Astrocyte (in vitro differentiated cells and primary cell): ENCODE measurements at places on chromosomes 16 and 17.
A peak's percentile ranks its signal among the peaks of the same experiment; 100 is the strongest.

DNA sequence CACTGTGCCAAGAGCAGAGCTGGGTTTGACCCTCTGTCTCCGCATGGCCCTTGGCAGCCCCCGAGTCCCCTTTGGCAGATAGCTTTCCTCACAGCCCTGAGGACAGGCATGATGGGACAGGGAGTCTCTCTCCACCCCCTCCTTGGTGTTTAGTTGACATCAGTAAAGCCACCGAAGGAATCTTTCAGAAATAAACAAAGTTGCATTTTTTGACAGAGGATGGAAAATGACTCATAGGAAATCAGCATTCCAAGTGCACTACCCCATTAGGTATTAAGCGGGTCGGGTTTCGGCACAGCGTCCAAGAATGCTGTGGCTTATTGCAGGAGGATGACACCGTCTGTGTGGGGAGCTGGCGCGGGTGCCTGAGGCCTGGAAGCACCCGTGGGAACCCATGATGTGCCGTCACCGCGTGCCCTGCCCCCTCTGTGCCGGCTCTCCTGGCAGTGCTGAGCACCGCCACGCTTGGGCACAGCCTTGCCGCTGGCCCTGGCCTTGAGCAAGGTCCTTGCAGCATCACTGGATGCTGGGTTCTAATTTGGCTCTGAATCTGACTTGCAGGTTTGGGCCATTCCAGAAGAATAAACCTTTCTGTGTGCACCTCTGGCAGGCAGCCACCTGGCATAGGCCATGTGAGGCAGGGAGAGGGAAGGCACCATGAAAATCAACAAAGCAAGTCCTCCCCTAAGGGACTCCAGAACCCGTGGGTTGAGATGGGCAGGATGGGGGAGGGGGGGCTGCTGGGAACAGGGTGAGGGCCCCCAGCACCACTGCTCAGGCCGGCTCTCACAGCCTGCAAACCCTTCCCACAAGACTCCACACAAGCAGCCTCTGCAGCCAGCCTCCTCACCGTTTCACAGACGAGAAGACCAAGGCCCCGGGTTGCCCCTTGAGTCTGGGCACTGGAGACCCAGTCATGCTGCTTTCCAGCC lies 50.5 kb upstream of the ZNF469 start:
- peaks cover 24% of the 10 kb centered on the region for H3K4me1 ChIP-seq
- no peaks in the 10 kb centered on the region for H3K27me3 ChIP-seq
- H3K36me3 ChIP-seq: no peaks in the 10 kb centered on the region
- no peak overlapping the region for H3K4me3 ChIP-seq
- peak overlapping the region; percentile 99 for H3K27ac ChIP-seq

DNA sequence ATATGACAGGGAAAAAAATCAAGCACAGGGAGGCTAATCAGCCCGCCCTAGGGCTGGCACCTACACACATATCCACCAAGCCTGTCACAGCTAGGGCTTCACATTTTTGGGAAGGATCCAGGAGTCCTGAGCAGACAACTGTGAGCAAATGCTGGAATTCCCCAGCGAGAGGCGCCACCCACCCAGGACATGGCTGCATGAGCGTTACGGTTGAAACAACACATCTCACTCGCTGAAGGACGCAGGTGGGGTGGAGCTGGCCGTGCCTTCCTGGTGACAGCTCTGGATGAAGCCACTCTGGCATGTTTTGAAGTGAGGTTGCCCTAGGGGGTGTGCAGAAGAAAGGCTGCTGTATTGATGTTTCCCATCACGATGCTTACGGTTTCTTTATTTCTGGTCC lies 315.1 kb upstream of the EEF2KMT start:
- DNase-seq: no peak
- no peaks in the 10 kb centered on the region for H3K27me3 ChIP-seq
- H3K4me3 ChIP-seq: no peak overlapping the region
- no peak overlapping the region for H3K27ac ChIP-seq

GRCh38 chr16:46916980-46917379 lies 32.8 kb downstream of the GPT2 start:
- H3K4me3 ChIP-seq: no peak overlapping the region
- no peaks in the 10 kb centered on the region for H3K27me3 ChIP-seq
- peaks cover 26% of the 10 kb centered on the region for H3K36me3 ChIP-seq
- no peak overlapping the region for H3K27ac ChIP-seq
- no peak for DNase-seq

DNA sequence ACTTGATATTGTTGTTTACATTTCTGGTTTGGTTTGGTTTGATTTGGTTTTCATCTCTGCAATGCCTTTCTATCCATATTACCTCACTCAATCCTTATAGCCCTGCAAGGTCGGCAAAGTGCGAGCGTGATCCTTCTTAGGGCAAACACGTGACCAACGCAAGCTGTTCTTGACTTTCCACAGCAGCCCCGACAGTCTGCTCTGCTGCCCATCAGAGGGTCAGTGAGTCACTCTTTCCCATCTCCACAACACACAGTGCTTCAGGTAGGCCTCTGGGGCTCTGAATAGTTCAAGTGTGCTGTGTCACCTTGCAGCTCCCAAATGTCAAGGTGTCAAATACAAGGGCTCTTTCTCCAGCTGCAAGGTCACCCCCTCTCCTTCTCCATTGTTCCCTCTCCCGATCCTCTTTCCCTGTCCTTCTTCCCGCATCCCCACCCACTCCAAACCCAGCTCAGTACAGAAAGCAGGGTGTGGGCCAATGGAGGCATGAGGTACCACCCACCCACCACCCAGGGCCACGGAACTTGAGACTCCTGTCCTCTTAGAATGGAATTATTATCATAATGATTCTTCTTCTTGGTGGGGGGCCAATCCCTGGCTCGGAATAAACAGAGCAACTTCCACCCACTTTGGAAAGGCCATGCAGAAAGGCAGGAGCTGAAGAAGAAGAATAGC lies 139.7 kb downstream of the SLC39A11 start:
- H3K27me3 ChIP-seq: no peaks in the 10 kb centered on the region
- no peak overlapping the region for H3K4me3 ChIP-seq
- H3K4me1 ChIP-seq: no peaks in the 10 kb centered on the region
- no peaks in the 10 kb centered on the region for H3K36me3 ChIP-seq

DNA sequence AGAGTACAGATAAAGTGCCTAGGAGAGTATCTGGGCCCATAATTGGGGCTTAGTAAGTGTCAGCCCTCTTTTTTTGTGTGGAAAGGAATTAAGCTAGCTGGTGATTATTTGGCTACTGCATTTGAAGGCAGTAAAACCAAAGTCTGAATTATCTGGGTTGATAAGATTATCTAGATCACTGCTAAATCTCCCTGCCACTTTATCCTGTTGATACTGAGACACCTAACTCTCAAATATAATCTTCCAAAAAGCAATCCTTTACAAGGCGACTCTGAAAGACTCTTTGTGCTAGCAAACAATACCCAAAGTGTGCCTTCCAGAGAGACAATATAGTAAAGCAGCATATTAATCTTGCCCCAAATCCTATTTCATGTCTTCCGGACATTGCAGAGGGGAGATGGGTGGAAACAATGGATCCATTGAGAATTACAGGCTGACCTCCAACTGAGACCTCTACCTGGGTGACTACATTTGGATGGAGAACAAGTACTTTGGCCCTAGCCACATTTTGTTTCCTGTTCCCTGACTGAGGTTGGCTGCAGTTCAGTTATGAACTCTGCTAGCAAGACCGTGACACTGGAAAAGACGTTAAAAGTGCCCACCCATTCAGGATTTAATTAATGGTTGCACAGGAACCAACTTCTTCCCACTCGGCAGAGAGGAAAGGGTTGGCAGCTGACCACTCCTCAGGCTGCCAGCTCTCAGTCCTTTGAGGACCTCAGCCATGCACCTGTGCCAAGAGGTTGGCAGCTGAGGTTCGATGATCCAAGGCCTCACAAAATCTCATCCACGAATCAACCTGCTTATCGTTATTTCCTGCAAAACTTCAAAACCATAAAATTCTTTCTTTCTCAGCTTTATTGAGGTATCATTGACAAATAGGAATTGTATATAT lies 72.6 kb downstream of the SYCE1L start:
- H3K27me3 ChIP-seq: no peaks in the 10 kb centered on the region
- H3K36me3 ChIP-seq: no peaks in the 10 kb centered on the region
- no peak for DNase-seq
- no peak overlapping the region for H3K4me3 ChIP-seq
- no peak overlapping the region for H3K27ac ChIP-seq
- H3K4me1 ChIP-seq: no peaks in the 10 kb centered on the region
